Left colon (tissue), 2 donors: ENCODE measurements at places on chromosomes 5 and 9. TPM values are rescaled to one million over a fixed set of nuclear protein-coding genes. Genes with fewer than 3 reads are reported as not detected.

DNA sequence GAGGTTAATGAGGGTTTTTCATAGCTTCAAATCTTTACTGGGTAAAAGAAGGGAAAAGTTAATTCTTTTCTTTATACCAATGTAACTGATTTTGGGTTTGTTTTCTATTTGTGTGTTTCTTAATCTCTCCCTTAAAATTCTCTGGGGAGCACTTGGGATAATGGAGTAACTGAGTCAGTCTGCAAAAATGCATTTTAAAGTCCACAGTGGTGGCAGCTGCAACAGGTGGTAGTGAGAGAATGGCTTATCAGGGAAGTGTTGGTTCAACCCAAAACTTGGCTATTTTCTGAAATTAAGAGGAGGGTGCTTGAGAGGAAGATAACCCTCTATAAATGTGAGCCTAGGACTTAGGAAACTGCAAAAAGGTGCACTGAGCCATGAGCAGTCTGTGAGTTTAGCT is 39.9 kb upstream of the ASTN2 start:
- no peak for DNase-seq

HNRNPK gene
- 376 TPM for total RNA-seq

ZNF366 gene
- total RNA-seq = 0.92 TPM

GRCh38 chr5:135651156-135651555 is 72.4 kb upstream of the CXCL14 start:
- no peak for DNase-seq

DNA sequence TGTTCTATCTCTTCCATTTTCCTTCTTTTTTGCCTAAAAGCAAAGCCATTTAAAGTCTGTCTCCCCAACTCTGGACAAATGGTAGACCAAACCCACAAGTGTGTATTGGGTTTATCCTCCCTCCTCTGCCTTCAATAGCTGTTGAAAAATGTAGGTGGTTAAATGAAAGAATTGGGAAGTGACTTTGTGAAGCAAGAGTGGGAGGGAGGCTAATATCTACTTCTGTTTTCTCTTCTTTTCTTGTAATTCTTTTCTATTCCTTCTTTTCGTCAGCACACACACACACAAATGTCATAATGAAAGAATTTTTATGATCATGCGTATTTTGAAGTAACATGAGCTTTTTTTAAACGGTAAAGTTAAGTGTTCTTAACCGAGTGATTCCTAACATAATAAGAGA is 3.8 kb downstream of the CCDC152 start:
- DNase-seq = no peak

GRCh38 chr5:77397686-77398292 is 94.3 kb downstream of the WDR41 start:
- DNase-seq = no peak

GRCh38 chr5:179700401-179700918 is 1.7 kb downstream of the CANX start:
- DNase-seq = no peak

TMEM171 gene
- total RNA-seq = 104 TPM

- DNase-seq = no peak
These were observed 116.8 kb upstream of the PAM start for GRCh38 chr5:102638316-102638715.

- DNase-seq = no peak
These were observed 395.2 kb upstream of the TNC start for GRCh38 chr9:115513148-115513547.

CAAP1 gene
- total RNA-seq = 34.4 TPM

GRCh38 chr5:65825408-65826328 is 100.7 kb upstream of the ERBIN start:
- no peak for DNase-seq

- DNase-seq = no peak
These were observed 219.1 kb downstream of the C9orf50 start for GRCh38 chr9:129401623-129402370.

DNA sequence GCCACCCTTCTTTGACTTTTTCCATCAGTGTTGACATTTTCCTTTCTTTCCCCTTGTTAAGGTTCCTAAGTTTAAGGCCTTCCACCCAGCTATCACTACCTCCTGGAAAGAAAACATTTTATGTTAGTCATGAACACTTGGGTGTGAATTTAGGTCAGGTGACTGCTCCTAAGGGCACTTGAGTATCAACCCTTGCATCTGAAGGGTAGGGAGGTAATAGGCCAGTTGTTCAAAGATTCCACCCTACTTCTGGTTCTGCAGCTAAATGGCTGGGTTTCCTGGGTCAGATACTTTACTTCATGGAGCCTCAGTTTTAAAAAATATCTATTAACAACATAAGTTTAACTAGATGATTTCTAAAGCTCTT is 49.1 kb upstream of the OSMR start:
- no peak for DNase-seq

DNA sequence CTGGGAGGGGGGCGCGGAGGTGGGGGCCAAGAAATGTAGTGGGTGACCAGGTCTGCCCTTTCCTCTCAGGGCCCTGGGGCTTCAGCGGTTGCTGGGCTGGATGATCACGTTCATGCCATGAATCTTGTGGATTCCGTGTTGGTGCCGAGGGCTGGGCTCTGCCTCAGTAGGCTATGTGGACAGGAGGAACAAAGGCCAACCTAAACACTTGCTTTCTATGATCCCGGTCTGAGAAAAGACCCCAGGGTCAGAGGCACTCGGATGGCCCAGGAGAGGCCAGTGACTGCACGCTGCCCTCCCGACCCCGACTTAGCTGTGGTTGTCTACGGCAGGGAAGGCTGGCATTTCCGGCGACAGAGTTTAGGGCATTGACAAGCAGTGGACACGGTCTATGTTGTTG is 26.6 kb downstream of the PHF2 start:
- DNase-seq = no peak

DNA sequence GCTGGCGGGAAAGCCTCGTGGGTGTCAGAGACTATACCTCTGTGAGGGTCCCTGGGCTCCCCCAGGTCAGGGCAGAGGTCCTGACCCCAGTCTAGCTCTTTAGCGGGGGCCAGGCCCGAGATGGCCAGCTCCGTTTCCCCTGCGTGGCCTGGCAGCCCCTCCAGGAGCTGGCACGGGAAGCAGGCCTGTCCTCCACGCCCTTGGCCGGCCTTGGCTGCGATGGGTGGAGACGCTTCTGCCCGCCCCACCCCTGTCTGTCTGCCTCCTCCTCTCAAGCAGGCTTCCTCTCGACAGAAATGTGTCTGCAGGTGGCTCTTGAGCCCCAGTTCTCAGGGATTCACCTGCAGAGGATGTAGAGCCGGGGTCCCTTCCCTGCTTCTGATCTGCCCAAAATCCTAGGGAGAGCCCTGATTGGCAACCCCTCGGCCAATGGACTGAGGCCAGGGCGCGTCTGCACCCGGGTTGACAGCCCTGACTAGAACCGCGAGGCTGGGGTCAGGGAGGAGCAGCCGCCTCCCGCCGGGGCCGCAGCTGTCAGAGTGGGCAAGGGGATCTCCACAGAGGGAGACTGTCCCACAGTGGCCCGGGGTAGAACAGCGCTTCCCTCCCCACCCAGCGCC is 2.6 kb upstream of the GRIN1 start:
- no peak for DNase-seq

- DNase-seq = no peak
These were observed 657.0 kb upstream of the WWC1 start for GRCh38 chr5:167634432-167634831.

DNA sequence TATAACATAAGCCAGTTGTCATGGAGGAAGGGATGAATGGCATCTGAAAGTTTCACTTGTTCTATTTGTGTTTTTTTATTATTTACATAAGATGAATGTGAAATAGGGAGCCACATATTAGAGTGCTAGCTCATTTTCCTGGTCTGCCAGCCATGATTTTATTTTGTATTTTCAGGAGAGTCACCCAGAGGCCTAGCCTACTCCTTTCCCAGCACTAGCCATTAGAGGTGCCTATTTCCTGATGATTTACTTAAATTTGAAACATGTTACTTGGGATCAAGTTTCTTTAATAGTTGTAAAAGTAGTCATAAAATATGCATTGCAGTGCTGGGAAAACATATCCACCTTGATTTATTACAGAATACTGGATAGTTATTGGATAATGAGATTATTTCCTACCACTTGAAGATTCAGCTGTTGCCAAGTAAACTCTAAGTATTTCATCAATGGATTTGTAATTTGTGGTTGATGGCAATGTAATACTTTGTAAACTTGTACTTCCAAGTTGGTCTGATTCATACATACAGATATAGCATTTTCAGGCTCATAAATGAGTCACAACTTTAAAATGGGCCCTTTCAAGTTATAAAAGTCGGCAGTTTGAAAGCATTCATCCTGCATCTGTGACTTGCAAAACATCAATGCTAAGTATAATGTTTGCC is 50.8 kb downstream of the KCNN2 start:
- no peak for DNase-seq

DNA sequence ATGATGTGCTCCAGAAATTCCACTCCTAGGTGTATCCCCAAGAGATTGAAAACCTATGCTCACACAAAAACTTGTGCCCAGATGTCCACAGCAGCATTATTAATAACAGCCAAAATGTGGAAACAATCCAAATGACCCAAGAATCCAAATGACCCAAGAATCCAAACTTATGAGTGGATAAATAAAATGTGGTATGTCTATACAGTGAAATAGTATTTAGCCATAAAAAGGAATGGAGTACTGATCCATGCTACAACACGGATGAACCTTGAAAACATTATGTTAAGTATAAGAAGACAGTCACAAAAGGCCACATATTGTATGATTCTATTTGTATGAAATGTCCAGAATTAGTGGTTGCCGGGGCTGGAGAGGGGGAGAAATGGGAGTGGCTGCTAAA is 80.3 kb downstream of the PSD2 start:
- DNase-seq = no peak

GRCh38 chr9:18632632-18633403 is 158.9 kb downstream of the ADAMTSL1 start:
- DNase-seq = no peak

IFNA13 gene
- total RNA-seq = not detected
